Left lung (tissue), 14 donors: ENCODE measurements at places on chromosomes 1 and 21. TPM values are rescaled to one million over a fixed set of nuclear protein-coding genes. Genes with fewer than 3 reads are reported as not detected.

Gene ATP6V1G3
- not detected for total RNA-seq

Gene ALPL
- 198 TPM for total RNA-seq

Gene PPM1J
- total RNA-seq, result 0.76 TPM

Gene C4BPA
- 32.1 TPM for total RNA-seq

Gene WNT9A
- total RNA-seq, result 4.6 TPM

Gene OPRD1
- total RNA-seq, result not detected

Gene MRPL9
- total RNA-seq, result 42.5 TPM

Gene GNG4
- total RNA-seq, result not detected

Gene KRTAP19-1
- total RNA-seq, result not detected

Gene CLIC6
- 21.2 TPM for total RNA-seq

Gene SPRR2E
- total RNA-seq, result not detected

Gene FCAMR
- total RNA-seq, result not detected

Gene CACNA1E
- total RNA-seq, result not detected

Gene FLG
- total RNA-seq, result not detected

Gene DONSON
- 15.1 TPM for total RNA-seq

Gene TSTD1
- total RNA-seq, result 35.1 TPM

Gene KRTAP11-1
- total RNA-seq, result not detected

Gene LRRC7
- not detected for total RNA-seq

Gene SLC30A7
- 44.4 TPM for total RNA-seq

Gene FMO4
- 4.0 TPM for total RNA-seq
